ENCODE measurements at places on chromosomes 5 and 9.

GRCh38 chr9:99431103-99431502 lies 209.0 kb downstream of the SEC61B start:
- no peak for DNase-seq

DNA sequence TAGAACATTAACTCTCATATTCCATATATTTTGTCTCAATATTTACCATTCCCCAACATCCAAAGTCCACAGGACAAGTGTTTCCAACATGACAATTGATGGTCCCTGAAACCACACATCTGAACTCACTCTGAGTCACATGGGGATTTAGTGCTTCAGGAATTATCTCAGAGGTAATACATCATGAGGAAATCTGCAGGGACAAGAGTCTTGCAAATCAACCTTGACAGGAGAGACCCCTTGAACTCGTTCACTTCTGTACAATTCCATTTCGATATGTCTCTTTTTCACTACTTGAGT lies 119.7 kb upstream of the ABCA1 start:
- DNase-seq, result no peak

- no peak for DNase-seq
Observed at GRCh38 chr9:89606049-89606623, 1.3 kb downstream of the GADD45G start.

GRCh38 chr9:4022435-4023067 lies 277.3 kb downstream of the GLIS3 start:
- no peak for DNase-seq

DNA sequence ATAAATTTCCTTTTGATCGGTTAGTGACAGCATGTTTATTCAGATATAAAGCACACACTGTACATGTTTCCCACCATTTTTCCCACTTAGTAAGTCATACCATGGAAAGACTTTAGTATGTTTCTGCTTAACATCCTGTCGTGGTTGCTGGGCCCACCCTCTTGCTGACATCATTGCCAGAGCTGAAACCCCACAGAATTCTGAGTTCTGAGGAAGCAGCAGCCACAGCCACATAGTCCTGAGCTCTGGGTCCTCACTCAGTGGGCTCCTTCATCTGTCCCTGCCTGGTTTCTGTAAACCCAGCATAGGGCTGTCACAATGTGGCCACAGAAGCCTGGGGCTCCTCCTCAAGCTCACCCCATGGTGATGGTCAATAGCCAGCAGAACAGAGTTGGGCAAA lies 441.5 kb downstream of the ENC1 start:
- no peak for DNase-seq

DNA sequence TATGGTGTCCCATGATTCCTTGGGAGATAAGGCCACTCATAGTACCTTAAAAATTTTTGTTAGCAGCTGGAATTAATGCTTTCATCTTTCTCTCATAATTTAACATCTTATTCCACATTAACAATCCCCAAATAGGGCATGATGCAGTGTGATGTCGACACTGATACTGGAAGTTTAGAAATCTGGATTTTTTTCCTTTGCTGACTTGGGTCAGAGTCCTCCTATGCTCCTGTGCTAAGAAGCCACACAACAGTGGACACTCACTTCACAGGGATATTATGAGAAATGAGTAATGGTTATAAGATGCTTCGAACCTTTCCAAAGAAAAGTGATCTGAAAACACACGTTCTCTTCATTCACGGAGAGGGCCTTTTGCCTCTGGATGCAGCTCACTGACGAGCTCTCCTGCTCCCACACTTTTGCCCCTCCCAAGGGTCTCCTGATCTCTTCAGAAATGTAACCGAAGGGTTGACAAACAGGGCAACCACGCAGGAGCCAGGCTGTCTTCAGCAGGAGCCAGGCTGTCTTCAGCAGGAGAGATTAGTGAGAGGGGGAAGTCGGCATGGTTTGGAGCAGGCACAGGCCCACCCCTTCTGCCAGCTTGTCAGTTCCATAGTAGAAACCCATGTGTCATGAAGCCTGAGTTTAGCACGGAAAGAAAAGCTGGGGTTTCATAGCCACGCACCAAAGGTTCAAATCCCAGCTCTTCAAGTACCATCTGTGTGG lies 247.8 kb downstream of the AOPEP start:
- DNase-seq, result no peak

- no peak for DNase-seq
Observed at GRCh38 chr9:76101491-76101890, 211.0 kb downstream of the PCSK5 start.

GRCh38 chr9:93305497-93306020 lies 121.6 kb downstream of the WNK2 start:
- no peak for DNase-seq

GRCh38 chr9:2228132-2228531 lies 213.0 kb downstream of the SMARCA2 start:
- peak; percentile 50 for DNase-seq

DNA sequence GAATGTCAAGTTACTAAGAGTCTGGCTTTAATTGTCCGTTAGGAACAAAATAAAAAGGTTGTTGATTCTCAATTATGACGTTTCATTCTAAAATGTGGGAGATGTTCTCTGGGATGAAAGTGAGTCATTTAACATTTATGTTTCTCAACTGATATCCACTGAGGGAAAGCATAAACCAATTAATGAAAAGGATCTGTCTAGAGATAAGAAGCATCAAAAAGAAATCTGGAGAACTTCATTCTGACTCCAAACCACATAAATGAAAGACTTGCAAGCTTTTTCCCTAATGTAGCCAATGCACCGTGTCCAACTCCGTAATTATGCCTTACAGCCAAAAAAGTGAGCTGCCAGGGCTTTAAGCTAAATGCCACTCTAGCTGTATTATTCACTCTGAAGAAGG lies 654.2 kb downstream of the TLE1 start:
- no peak for DNase-seq

DNA sequence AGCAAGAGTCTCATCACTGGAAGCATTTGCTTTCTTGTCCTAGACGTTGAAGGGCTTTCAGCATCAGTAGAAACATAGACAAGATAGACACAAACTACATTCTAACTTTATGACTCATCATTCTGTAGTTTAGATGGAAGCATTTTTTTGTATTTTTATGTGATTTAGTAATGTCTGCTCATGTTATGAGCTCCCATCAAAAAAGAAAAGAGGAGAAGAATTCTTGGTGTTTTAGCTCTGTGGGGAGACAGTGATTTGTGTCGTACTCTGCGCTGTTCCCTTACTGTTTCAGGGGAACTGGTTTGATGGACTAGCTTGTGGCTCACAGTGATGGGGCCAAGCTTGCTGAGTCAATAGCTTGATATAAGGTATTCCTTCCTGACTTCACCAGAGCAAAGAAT lies 159.2 kb upstream of the WWC1 start:
- DNase-seq, result no peak

GRCh38 chr5:141849415-141850243 lies 28.6 kb downstream of the PCDH1 start:
- DNase-seq, result peak; percentile 73

- DNase-seq, result no peak
Observed at GRCh38 chr5:135066781-135067180, 32.8 kb upstream of the PITX1 start.

DNA sequence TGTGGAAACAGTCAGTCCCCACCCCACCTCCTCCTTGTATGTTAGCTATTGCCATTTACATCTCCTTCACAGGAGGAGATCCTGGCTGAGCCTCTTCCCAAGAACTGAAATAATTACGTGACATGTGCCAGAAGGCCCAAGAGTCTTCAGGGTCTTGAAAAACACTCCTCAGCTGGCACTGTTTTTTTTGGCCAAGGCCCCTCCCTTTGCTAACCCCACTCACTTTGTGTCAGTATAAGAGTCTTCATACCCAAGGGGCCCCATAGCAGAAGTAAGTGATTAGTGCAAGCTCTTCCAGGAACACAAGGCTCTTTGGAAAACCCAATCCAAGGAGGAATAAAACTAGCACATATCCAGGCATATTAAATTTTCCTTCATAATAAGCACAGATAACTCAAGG lies 5.7 kb upstream of the LARP1 start:
- DNase-seq, result no peak

GRCh38 chr9:137319739-137320551 lies 17.9 kb upstream of the NRARP start:
- DNase-seq, result no peak

GRCh38 chr5:16519435-16519834 lies 53.8 kb upstream of the ZNF622 start:
- DNase-seq, result no peak

DNA sequence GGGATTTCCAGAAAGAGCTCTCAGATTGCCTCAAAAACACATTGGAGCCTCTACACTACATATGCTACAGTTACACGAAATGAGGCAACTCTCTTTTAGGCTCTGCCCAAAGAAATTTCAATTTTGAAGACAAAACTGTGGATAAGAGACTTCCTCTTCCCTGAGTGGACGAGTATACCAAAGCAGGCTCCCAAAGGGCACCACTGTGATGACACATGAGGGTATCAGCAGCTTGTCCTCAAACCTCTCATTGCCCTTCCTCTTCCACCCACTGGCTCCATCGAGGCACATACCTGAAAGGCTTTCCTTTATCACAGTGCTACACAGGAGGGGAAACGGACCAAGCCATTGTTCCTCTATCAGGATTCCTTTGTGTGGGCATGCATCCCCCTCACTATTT lies 11.3 kb downstream of the CKMT2 start:
- DNase-seq, result no peak

GRCh38 chr5:149007174-149007573 lies 55.7 kb downstream of the SH3TC2 start:
- no peak for DNase-seq

GRCh38 chr5:180639741-180640610 lies 9.4 kb downstream of the FLT4 start:
- no peak for DNase-seq

DNA sequence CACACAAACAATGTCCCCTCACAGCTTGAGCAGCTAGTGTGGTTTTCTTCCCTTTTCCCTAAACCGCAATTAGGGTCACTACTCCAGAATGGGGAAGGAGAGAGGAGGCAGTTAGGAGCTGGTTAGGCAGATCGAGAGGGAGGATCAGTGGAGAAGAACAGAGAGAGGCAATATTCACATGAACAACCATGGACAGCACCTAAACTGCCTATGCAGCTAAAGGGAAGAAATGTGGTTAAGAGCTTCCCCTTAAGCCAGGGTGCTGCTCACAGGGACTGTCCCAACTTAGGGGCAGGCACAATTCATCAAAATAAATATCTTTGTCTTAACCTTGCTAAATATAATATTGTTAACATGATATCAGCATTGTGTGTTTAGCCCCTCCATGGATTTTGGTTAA lies 359.3 kb upstream of the CDH18 start:
- DNase-seq, result no peak

DNA sequence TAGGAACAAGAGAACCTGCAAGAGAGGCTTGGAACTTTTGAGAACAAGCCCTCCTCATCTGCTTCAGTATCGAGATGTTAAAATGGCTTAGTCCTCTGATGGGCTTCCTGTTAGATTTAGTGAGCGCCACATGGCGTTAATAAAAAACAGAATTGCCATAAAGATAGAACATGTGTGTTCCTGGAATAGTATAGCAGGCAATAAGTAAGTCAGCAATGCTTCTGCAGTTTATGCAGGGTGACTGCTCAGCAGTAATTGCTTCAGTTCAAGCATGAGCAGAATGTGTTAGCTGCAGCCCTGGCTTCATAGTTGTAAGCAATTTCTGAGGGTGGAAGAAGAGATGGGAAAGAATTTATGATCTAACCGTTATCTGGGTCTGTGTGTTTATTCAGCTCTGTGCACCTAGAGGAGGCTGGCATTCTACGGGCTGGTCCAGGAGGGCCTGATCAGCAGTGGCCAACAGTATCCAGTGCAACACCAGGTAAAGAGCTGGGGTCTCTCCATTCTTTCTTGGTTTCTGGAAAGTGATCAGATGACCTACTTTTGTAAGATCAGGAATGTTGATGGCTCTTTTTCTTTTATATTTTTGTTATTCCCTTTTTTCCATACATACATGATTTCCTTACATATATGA lies 15.9 kb downstream of the PCDHAC2 start:
- no peak for DNase-seq

DNA sequence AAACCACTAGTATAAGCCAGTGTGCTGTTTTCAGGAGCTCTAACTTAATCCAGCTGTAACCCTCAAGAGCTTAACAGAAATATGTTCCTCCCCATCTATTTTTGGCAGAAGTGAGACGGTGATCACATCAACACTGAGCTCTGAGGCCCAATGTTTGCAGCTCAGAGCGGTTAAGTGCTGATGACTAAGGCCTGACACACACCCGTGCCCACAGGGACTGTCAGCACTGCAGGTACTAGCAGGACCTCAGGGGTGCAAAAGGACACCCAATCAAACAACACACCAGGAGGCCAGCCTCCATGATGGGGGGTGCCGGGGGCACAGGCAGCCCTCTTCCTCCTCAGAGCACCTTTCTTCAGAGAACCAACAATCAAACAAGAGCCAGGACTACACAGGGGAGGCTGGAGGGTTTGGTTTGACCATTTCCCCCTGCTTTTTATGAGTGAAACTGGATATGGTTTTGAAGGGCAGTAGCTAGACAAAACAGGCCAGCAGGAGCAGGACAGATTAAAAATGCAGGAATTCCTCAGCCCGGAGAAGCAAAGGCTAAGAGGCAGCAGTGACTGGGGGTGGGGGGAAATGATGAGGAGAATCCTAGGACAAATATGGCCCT lies 61.3 kb downstream of the RAPGEF1 start:
- no peak for DNase-seq

DNA sequence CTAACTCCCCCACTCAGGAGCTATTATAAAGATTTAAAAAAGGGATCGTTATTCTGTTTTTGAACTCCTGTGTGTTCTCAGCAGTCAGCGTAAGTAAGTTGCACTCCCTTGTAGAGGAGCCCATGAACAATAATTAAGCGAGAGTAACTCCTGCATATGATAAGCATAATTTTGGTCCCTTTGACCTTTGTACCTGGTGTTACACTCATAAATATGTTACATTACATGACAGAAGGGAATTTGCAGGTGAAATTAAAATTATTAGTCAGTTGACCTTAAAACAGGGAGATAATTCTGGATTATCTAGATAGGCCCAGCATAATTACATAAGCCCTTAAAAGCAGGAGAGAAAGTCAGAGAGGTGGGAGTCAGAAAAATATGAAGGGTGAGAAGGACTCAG lies 197.3 kb downstream of the KCTD16 start:
- no peak for DNase-seq

DNA sequence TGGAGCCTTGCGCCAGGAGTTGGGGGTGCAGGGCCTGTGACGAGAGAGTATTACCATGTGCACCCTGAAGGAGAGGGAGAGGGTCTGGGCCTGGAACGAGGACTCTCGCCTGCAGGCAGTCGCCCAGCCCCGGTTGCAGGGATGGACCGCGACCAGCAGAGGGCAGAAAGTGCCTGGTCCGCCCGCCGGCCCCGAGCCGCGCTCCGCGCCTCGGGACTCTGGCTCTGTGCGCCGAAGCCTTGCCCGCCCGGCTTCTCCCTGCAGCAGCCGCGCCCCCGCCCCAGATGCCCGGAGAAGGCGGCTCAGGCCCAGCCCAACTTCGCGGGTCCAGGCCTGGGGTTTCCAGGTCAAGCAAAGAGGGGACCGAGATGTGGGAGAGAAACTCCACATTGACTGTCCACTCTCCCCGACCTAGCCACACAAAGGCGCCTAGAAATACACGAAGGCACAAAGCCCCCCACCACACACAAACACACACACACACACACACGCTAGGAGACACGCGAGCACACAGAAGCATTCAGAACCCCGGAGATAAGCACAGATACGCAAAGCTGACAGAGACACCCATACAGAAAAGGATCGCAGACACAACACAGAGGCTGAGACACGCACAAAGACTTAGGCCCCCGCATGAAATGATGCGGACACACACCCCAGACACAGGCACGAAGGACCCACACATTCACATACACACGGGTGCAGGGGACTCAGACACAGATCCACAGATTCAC lies 2.0 kb upstream of the LMX1B start:
- DNase-seq, result no peak

GRCh38 chr9:135647884-135648283 lies 8.5 kb upstream of the GLT6D1 start:
- no peak for DNase-seq

GRCh38 chr5:93273176-93273575 lies 307.8 kb downstream of the NR2F1-AS1 start:
- no peak for DNase-seq

All from NCI-H187 (cell line).